Stimulated activated CD4-positive, alpha-beta T cell treated with anti-CD3 and anti-CD28 coated beads, Interleukin-1b, Interleukin-23, amount 100 ng/mL, for 1 hour (primary cell): ENCODE measurements at places on chromosomes 13 and 19.

DNA sequence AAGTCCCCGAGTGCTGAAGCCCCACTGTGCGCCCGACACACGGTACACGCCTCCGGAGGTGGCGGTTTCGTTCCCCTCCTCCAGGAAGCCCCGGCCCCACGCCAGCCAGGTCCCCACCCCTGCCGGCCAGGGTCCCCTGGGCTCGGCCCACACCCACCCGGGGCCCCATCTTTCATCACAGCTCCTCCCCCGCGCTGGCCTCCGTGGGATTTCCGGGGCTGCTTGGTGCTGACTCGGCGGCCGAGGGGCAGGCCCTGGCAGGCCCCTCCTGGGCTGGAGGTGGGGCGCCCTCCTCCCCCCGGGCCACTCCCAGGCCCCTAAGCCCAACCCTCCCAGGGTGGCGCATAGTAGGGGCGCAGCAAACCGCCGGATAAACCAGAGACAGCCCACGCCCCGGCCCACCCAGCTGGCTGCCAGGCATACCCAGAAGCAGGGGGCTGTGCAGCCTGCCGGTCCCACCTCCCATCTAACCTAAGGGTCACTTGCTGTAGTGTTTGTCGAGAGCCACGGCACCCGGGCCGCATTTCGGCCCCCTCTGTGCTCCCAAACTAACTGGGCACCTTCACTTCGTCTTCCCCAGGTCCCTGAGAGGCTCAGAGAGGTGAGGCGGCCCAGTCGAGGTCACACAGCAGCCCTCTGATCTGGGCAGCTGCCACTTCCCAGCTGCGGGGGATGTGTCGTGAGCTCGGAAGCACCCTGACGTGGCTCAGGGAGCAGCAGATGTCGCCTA, 6.6 kb downstream of the ZBTB7A start:
- DNase-seq = no peak

GRCh38 chr13:109172136-109172535, 542.7 kb downstream of the MYO16 start:
- no peak for DNase-seq

DNA sequence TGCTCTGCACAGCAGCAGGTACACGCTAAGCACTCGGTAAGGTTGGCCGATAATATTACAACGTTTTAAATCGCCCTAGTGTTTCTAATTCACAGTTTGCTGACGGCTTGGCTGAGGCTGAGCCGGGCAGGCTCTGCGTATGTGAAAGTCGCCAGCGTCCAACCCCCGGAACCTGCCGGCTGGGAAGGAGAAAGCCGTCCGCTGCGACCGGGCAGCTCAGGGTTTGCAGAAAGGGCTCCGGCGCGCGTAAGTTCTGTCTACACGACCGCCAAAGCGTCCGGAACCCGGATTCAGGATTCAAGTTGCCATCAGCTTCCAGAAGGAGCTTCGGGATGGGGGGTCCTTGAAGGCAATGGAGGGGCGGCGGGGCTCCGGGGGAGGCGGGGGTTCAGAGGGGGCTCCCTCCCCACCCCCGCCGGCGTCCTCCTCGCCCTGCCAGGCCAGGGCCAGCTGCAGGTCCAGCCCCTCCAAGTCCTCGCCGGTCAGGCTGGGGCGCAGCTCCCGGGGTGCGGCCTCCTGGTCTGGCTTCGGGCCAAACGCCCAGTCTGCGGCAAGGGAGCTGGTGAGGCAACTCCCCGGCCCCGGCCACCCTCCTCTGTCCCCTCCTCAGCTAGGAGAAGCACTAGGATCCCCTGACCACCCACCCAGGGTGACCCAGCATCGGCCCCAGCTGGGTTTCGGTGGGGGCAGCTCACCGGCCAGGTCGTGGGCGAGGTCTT, 575 bp downstream of the SMIM44 start:
- DNase-seq = no peak

DNA sequence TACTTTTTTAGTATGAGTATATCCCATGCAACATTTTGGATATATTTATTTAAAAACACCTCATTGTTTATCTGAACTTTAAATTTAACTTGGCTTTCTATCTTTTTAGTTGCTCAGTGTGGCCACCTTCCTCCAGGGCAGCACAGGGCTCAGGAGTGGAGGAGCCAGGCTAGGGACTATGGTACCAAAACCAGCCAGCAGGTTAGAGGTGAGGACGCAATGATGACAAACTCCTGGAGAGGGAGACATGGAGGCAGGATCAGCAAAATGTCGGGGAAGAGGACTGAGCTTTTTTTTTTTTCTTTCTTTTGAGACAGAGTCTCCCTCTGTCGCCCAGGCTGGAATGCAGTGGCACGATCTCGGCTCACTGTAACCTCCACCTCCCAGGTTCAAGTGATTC, 29.6 kb upstream of the CALM3 start:
- no peak for DNase-seq

DNA sequence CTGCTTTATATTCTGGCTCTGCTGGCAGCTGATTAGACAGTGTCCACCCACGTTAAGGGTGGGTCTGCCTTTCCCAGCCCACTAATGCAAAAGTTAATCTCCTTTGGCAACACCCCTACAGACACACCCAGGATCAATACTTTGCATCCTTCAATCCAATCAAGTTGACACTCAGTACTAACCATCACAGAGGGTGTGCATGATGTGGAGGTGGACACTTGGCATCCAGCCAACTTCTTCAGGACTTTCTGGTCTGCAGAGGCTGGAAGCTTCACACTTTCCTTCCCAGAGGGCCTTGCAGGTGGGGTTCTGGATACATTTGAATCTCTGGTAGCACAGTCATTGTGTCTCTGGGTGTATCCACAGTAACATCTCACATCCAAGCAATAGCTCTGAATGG, 18.9 kb upstream of the IGFL1 start:
- DNase-seq = no peak

DNA sequence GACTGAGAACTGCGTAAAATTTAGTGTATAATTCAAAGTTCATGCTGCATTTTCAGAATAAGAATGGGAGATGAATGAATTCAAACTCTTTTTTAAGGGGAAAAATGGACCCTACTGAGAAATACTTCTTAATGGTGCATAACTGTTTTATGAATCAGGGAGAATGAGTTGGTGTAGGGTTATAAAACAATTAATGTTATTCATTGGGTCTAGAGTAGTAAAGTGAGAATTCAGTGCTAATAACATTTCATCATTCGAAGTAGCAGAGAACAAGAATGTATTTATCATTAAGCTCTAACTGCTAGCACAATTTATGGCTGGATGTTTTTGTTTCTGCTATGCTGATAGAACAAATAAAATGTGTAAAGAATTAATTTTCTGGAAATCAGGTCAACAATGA, 310.2 kb downstream of the SLITRK5 start:
- no peak for DNase-seq

GRCh38 chr13:29955137-29955650, 104.8 kb upstream of the UBL3 start:
- no peak for DNase-seq

DNA sequence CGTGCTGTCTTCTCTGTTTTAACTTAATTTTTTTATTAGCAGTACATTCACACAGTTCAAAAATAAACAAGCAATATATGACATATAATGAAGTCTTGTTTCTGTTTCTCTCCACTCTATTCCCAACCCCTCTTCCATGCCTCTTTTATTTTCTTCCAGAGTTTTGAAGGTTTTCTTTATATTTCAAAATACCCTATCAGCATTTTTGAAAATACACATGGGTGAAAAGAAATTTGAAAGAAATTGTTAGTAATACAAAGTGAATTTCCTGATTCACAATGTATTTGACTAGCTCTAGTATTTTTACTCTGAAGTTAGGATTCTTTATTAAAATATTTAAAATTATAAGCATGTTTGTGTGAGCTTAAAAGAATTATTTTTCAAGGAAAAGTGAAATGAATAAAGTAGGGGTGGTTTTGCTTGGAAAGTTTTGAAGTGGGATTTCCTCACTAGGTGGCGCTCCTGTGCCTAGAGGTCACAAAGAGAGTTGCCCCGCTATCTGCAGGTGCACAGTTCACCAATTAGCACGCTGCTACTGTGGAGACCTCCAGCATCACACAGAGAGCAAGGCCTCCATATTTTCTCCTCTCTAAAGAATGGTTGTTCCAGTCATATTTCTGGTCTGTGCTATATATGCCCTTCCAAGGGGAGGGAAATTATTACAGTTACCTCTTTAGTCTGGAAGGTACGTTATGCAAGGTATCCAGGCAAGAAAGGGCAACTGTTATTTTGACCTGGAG, 37.6 kb downstream of the SOX21 start:
- no peak for DNase-seq
